ENCODE measurements at places on chromosomes 11 and 22. TPM values are rescaled to one million over a fixed set of nuclear protein-coding genes. Genes with fewer than 3 reads are reported as not detected.
A peak's percentile ranks its signal among the peaks of the same experiment; 100 is the strongest.

DNA sequence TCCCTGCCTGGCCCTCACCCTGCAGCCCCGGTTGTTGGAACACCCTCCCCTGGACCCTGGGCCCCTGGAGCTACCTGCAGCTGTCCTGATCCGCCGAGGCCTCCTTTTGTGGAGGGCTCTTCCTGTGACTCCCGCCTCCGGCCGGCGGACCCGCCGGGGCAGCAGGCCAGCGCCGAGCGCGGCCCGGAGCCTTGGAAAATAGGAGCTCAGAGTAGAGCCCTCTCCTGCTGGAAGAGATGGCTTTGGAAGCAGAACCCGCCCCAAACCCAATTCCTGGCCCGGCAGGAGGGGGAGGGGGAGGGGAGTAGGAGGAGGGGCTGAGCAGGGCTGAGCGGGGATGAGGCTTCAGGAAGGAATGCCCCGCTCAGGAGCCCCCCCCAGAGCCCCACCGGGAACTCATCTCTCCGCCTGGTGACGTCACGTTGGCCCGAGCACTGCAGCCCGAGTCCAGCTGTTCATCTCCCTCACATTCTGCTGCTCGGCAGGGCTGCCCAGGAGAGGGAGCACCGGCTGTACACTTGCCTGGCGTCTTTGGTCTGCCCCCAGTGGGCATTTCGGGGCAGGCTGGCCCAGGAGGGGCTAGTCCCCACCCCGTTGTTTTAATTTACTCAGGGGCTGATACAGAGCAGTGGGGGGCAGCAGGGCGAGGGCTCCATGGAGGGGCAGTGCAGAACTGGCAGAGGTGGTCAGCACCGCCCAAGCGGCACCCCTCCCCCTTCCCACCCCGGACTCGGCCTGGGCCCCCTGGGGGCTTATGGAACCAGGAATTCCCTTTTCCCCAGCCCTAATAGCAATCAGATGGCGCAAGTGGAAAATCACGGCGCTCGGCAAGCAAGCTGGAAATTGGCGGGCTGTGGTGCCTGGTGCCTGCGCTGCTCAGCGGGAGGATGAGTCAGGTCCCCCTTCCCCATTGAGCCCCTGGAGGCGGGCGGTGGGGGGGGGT lies at the start of gene MRGPRF:
TSS of gene MRGPRF (minus strand) at position 238 of the 943 bp plus-strand sequence. CDS start 3,345 bp downstream, outside the sequence.
- peak within 1 kb of the TSS; percentile 67 for H3K4me3 ChIP-seq
- H3K27ac ChIP-seq = peak within 1 kb of the TSS; percentile 90
- H3K36me3 ChIP-seq = no peaks in the 10 kb centered on the region
- no peaks in the 10 kb centered on the region for H3K27me3 ChIP-seq
- peaks cover 32% of the 10 kb centered on the region for H3K4me1 ChIP-seq

Gene EHF
- 0.06 TPM for polyA plus RNA-seq

Gene IFTAP
- 25.9 TPM for polyA plus RNA-seq

DNA sequence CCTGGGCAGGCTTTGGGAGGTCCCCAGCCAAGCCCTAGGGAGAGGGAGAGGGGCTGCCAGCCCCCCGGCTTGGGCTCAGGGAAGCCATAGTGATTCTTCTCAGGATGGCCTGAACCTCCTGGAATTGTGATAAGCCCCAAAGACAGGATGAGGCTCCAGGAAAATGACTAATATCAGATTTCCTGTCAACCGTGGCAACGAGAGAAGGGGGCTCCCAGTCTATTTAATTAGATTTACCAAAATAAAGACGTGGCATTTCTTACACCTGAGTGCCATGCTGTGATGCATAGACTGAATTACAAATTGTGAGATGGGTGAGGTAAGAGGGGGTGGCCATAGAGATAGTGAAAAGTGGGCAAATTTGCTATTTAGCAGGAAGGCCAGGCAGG lies 20.4 kb downstream of the SERPINH1 start:
- no peaks in the 10 kb centered on the region for H3K27me3 ChIP-seq
- H3K27ac ChIP-seq = peak overlapping the region; percentile 99
- H3K4me1 ChIP-seq = peaks cover 1% of the 10 kb centered on the region
- no peak for DNase-seq

Gene LUZP2
- polyA plus RNA-seq = 0.07 TPM

DNA sequence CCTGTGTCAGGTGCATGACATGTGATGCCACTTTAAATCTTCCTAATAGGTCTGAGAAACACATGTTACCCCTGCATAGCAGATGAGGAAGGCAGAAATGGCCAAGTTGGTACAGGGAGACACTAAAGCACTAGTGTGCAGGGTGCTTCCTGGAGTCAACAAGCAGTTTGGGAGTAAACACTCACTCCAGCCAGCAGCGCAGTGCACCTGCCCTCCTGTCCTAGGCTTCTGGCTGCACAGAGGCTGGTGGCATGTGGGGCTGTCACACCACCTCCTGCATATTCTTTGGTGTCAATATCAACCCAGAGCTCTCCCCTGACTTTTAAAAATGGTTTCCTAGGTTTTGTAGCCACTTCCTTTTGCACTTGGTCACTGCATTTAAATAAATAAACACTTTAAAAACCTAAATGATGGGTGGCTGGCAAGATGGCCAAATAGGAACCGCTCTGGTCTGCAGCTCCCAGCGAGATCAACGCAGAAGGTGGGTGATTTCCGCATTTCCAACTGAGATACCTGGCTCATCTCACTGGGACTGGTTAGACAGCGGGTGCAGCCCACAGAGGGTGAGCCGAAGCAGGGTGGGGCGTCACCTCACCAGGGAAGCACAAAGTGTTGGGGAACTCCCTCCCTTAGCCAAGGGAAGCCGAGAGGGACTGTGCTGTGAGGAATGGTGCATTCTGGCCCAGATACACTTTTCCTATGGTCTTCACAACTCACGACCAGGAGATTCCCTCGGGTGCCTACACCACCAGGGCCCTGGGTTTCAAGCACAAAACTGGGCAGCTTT lies 33.5 kb downstream of the GAB4 start:
- H3K4me3 ChIP-seq = no peak overlapping the region
- DNase-seq = no peak
- no peaks in the 10 kb centered on the region for H3K36me3 ChIP-seq

Gene ESRRA
- polyA plus RNA-seq = 11.9 TPM

Gene CHRNA10
- 0.54 TPM for polyA plus RNA-seq

Gene CALCA
- not detected for polyA plus RNA-seq

DNA sequence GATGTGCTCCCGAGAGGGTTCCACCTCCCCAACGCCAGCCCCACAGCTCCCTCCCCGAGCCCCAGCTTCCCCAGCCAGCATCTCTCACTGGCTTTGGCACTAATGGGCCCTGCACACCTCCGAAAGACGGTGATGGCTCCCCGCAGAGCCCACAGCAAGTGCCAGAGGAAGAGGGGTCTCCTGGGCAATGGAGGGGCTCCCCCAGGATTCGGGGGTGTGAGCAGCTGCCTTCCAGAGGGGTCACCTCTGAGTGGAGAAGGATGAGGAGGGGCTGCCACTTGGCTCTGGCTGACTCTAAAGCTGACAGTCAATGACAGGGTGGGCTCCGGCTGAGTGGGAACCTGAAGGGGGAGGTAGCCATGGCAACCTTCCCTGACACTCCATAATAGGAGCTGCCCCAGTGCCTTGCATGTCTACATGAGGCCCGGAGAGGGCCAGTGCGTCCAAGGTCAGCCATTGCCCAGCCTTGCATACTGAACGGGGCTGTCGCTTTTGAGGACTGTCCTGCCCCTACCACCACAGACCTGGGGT lies 98.6 kb upstream of the SYT13 start:
- DNase-seq = peak; percentile 1
- no peaks in the 10 kb centered on the region for H3K36me3 ChIP-seq
- no peak overlapping the region for H3K4me3 ChIP-seq
- no peak overlapping the region for H3K27ac ChIP-seq
- no peaks in the 10 kb centered on the region for H3K27me3 ChIP-seq

- H3K27me3 ChIP-seq = no peaks in the 10 kb centered on the region
- no peak for DNase-seq
- H3K4me3 ChIP-seq = no peak overlapping the region
- H3K27ac ChIP-seq = no peak overlapping the region
- H3K36me3 ChIP-seq = no peaks in the 10 kb centered on the region
These were observed 116.7 kb upstream of the TIMP3 start for GRCh38 chr22:32684822-32685187.

Gene ARCN1
- 154 TPM for polyA plus RNA-seq

Gene TM7SF2
- polyA plus RNA-seq = 128 TPM

Gene OR51I2
- not detected for polyA plus RNA-seq

GRCh38 chr11:45997599-45997998 lies 75.1 kb downstream of the LARGE2 start:
- H3K27me3 ChIP-seq = no peaks in the 10 kb centered on the region
- H3K27ac ChIP-seq = no peak overlapping the region
- H3K4me3 ChIP-seq = no peak overlapping the region
- DNase-seq = no peak
- no peaks in the 10 kb centered on the region for H3K36me3 ChIP-seq
- no peaks in the 10 kb centered on the region for H3K4me1 ChIP-seq

- DNase-seq = peak; percentile 34
- no peaks in the 10 kb centered on the region for H3K36me3 ChIP-seq
- peak overlapping the region; percentile 97 for H3K27ac ChIP-seq
- no peaks in the 10 kb centered on the region for H3K27me3 ChIP-seq
- peak overlapping the region; percentile 83 for H3K4me3 ChIP-seq
- H3K4me1 ChIP-seq = peaks cover 5% of the 10 kb centered on the region
These were observed 804 bp downstream of the APIP start for GRCh38 chr11:34915136-34916014.
